ENCODE measurements at places on chromosomes 7 and 10.

GRCh38 chr7:151768805-151769187 lies 108.1 kb downstream of the PRKAG2 start:
- DNase-seq = no peak

DNA sequence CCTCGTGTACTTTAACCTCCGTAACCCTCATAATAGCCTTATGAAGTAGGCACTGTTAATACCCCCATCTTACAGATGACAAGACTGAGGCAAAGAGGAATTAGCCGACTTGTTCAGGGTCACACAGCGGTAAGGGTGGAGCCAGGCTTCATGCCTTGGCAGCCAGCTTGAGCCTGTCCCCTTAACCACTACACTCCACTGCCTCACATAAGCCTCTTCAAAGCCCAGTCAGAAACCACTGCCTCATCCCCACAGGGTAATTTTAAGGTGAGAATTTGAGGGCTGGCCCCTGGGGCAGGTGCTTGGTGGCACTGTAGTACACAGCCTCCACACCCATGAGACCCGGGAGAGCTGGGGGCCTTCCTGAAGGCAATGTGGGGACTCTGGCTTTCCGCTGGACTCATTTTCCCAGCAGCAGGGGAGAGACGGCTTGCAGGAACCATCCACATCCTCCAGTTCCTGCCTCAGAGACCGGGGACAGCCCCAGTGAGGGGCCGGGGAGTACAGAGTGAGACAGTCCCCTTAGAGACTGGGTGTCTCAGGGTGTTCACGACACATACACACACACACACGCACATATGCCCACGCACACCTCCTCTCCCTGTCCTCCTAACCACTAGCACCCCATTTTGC lies 7.6 kb upstream of the C10orf105 start:
- no peak for DNase-seq

- DNase-seq = no peak
Observed at GRCh38 chr10:71191551-71192076, 20.8 kb upstream of the UNC5B start.

DNA sequence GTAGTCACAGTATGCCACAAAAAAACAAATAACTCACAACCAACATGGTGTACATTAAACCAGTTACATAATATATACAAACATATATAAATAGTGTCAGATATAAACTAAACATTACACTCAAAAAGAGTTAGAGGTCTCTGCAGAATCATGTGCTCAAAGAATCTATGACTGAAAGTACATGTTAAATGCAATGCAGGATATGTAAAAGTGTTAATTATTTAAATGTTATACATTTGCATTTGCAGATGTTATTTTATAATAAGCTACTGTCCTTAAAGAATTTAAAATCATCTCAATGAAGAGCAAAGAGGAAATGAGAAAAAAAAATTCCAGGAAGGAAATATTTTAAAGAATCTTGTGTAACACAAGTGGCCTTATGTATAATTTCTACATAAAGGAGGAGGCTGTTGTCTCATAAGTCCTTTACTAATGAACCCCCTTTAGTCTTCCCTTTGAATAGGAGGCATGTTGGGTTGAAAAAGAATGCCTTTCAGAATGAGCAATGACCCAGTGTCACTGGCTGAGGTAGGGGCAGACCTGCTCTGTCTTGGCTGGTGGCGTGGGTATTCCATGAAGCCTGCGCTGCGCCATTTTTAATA lies 148.9 kb downstream of the ITGA8 start:
- no peak for DNase-seq

GRCh38 chr7:81280531-81280930 lies 361.7 kb upstream of the SEMA3C start:
- DNase-seq = no peak

Data from EL (cell line).